ENCODE measurements at places on chromosomes 4 and X. TPM values are rescaled to one million over a fixed set of nuclear protein-coding genes. Genes with fewer than 3 reads are reported as not detected.

DNA sequence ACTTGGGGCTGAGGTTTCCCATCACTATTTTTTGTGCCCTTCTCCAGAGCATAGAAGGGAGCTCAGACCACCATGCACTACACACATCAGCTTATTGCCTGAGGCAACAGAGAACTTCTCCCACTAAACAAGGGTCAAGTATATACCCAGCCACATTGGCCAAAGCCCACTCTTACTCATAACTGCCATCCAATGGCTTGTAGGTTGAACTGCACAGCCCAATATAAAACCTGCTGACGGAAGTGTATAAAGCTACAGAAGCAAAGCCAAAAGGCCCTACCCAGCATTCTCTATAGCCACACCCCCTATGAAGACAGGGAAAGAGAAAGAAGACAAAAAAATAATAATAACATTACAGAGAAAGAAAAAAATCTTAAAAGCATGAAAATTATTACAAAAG lies 139.7 kb downstream of the LRBA start:
- peaks cover 13% of the 10 kb centered on the region for H3K36me3 ChIP-seq
- H3K27ac ChIP-seq, result no peak overlapping the region
- peaks cover 3% of the 10 kb centered on the region for H3K4me1 ChIP-seq

The MAP7D2 gene
- 0.28 TPM for total RNA-seq

- H3K4me3 ChIP-seq, result no peak overlapping the region
- H3K27ac ChIP-seq, result no peak overlapping the region
- no peaks in the 10 kb centered on the region for H3K27me3 ChIP-seq
- no peaks in the 10 kb centered on the region for H3K36me3 ChIP-seq
- peaks cover 5% of the 10 kb centered on the region for H3K4me1 ChIP-seq
These were observed 95.9 kb upstream of the PTPN13 start for GRCh38 chr4:86497980-86498862.

- no peaks in the 10 kb centered on the region for H3K36me3 ChIP-seq
- H3K27ac ChIP-seq, result no peak overlapping the region
- H3K4me1 ChIP-seq, result no peaks in the 10 kb centered on the region
- no peaks in the 10 kb centered on the region for H3K27me3 ChIP-seq
- H3K4me3 ChIP-seq, result no peak overlapping the region
These were observed 22.5 kb downstream of the SLC9B2 start for GRCh38 chr4:103054030-103054429.

DNA sequence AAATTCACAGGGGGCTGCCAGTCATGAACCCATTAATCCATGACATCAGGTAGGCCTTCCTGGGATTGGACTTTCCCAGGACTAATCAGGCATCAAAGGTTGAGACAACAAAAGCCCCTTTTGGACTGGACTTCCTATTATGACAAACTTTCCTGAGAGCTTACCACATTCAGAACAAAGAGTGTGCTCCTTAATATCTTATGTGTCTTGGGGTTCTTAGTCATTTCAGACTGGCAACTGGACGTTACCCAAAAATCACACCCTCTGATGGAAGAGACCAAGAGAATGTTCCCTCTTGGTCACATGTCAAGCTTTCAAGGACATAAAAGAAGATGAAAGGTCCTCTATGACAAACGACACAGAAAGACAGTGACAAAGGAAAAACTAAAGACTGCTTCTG lies 31.6 kb upstream of the PPP1R2C start:
- no peak for DNase-seq
- no peaks in the 10 kb centered on the region for H3K4me1 ChIP-seq
- peaks cover 3% of the 10 kb centered on the region for H3K36me3 ChIP-seq
- H3K27me3 ChIP-seq, result no peaks in the 10 kb centered on the region
- no peak overlapping the region for H3K27ac ChIP-seq

DNA sequence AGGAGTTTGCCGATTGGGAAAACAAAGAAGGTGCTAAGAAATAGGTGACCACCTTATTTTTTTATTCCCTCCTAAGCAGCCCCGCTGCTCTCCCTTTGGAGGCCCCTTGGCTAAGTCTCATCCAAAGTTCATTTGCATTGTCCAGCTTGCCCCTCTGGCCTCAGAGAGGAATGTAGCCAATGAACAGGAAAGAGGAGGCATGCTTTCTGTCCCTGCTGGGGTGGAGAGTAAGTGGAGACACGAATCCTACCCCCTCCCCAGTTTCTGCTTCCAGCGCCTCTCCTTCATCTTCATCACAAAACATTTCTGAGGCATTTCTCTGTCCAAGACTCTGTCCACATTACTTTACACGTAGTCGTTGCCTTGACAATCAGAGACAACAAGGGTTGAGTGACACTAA lies 38.7 kb downstream of the NLGN3 start:
- no peak for DNase-seq
- H3K27me3 ChIP-seq, result no peaks in the 10 kb centered on the region
- H3K27ac ChIP-seq, result no peak overlapping the region
- H3K4me1 ChIP-seq, result peaks cover 14% of the 10 kb centered on the region
- H3K36me3 ChIP-seq, result no peaks in the 10 kb centered on the region

DNA sequence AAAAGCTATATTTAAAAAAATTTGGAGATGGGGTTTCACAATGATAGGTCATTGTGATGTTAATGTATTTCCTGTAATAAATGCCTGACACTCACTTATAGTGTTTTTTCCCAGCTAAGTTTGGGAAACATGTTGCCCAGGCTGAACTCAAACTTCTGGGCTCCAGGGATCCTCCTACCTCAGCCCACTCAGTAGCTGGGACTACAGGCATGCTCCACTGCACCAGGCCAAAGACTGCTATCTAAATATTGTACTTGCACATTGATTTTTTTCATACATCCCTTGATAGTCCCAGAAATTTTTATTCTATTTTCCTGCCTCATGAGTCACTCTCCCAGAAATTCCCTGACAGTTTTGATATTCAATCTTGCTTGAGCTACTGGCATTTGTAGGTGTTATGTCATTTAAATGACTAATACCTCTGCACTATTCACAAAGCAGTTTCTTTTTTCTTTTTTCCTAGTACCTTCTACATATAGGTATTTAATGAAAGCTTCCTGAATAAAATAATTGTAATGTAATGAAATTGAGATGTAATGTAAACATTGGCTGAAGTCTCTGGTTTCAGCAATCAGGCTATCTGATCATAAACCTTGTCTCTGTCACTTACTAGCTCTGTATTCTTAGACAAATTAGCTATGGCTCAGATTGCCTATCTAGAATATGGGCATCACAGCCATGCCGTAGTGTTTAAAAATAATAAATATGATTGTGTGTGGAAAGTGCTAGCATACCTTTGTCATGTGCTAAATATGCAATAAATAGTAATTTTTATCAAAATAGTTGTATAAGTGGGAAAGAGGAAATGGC lies 1973.0 kb upstream of the AGA start:
- peaks cover 20% of the 10 kb centered on the region for H3K4me1 ChIP-seq
- H3K27ac ChIP-seq, result no peak overlapping the region
- DNase-seq, result no peak
- no peak overlapping the region for H3K4me3 ChIP-seq
- no peaks in the 10 kb centered on the region for H3K36me3 ChIP-seq
- peaks cover 2% of the 10 kb centered on the region for H3K27me3 ChIP-seq

- peak overlapping the region; percentile 44 for H3K4me3 ChIP-seq
- H3K27me3 ChIP-seq, result no peaks in the 10 kb centered on the region
- peak overlapping the region; percentile 93 for H3K27ac ChIP-seq
- peaks cover 42% of the 10 kb centered on the region for H3K4me1 ChIP-seq
These were observed 135.3 kb upstream of the MID1 start for GRCh38 chrX:10755439-10756334.

DNA sequence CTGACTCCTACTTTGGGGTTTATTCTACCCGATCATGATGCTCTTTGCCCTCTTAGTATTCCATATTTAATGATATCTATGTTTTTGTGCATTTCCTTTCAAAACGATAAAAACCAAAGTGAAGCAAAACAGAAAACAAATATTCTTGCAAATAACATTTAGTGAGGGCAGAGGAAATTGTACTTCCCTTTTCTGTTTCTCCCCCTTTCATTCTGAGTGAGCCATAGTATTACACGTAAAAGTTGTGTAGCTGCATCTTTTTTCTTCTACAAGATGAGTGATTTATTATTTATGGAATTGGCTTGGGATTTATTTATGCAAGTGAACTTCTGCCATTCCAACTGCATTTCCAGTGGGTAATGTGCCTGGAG lies 109.9 kb downstream of the AFF2 start:
- DNase-seq, result no peak
- H3K27ac ChIP-seq, result no peak overlapping the region
- H3K27me3 ChIP-seq, result no peaks in the 10 kb centered on the region
- peaks cover 6% of the 10 kb centered on the region for H3K4me1 ChIP-seq
- no peak overlapping the region for H3K4me3 ChIP-seq

The SPANXD gene
- not detected for total RNA-seq

GRCh38 chr4:121794505-121795188 lies 6.5 kb upstream of the EXOSC9 start:
- H3K4me1 ChIP-seq, result peaks cover 23% of the 10 kb centered on the region
- H3K27ac ChIP-seq, result no peak overlapping the region
- H3K27me3 ChIP-seq, result no peaks in the 10 kb centered on the region
- H3K36me3 ChIP-seq, result no peaks in the 10 kb centered on the region

The RS1 gene
- total RNA-seq, result not detected

The XAGE2 gene
- total RNA-seq, result not detected

The USP26 gene
- total RNA-seq, result not detected

DNA sequence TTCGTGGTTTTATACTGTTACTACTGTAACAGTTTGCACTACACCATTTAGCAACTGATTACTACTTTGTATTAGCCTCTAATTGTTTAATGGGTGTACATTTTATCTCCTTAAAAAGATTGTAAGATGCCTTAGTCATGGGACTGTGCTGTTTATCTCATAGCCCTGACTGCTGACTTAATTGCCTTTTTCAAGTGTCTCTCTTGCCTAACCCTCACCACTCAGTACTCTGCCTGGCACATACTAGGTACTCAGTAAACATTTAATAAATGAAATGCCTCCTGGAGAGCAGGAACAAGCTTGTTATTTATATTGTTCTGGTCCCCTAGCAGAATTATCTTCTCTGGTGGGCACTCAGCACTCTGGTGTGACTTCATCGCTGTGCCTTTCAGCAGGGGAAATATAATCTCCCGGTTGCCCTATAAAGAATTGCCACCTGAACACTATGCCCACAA lies 1.7 kb upstream of the STIM2 start:
- no peaks in the 10 kb centered on the region for H3K27me3 ChIP-seq
- DNase-seq, result no peak
- no peak overlapping the region for H3K27ac ChIP-seq
- peaks cover 40% of the 10 kb centered on the region for H3K4me1 ChIP-seq
- H3K36me3 ChIP-seq, result no peaks in the 10 kb centered on the region
- peak overlapping the region; percentile 67 for H3K4me3 ChIP-seq

DNA sequence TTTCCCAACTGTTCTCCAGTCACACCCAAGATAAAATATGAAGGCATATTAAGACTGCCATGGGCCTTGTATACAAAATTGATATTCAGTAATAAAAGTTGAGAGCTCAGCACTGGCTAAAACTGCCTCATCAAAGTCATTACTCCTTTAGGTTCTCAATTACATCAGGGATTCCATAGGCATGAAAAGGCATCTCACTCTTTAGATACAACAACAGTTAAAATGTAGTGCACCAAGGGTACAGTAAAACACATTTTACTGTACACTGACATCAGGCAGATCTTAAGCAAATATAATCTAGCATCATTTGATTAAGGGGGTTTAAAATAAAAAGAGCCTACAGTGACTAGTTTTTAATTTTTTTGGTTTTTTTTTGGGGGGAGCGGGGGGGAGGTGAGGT lies 107.7 kb downstream of the PPP3CA start:
- H3K4me3 ChIP-seq, result no peak overlapping the region
- H3K27me3 ChIP-seq, result no peaks in the 10 kb centered on the region
- H3K36me3 ChIP-seq, result no peaks in the 10 kb centered on the region

DNA sequence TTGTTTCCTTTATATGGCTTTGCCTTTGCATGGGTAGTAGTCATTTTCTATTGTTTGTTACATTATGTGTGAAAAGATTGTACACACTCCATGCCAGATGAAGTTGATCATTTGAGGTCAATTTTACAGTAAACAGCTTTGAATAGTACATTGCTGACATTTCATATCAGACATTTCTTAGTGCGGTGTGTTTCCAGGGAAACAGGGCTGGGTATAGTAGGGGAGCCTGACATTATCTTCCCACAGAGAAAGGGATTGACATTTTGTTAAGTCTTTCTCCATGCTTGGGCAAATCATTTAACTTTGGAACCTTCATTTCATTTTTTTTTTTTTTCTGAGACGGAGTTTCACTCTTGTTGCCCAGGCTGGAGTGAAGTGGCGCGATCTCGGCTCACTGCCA lies 5.0 kb downstream of the FUNDC2 start:
- peaks cover 11% of the 10 kb centered on the region for H3K4me1 ChIP-seq
- peaks cover 8% of the 10 kb centered on the region for H3K36me3 ChIP-seq
- no peak for DNase-seq
- no peaks in the 10 kb centered on the region for H3K27me3 ChIP-seq

DNA sequence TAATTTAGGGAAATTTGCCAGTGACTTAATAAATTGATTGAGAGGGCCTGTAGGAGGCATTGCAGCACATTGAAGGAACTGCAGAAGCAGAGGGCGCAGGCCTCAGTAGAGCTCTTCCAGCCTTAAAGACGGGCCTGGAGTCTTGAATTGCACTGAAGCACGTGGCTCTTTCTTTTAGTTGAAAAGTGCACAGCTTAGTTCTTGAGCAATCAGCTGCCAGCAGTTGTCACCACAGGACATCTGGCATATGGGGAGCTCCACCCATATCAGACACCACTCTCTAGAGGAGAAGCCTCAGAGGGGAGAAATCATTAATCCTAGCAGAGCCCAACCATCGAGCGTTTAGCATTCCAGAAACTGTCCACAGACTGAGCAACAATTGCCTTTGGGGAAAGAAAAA lies 16.0 kb upstream of the FGF16 start:
- H3K4me1 ChIP-seq, result peaks cover 12% of the 10 kb centered on the region
- no peak for DNase-seq
- H3K4me3 ChIP-seq, result no peak overlapping the region
- no peak overlapping the region for H3K27ac ChIP-seq

The STATH gene
- total RNA-seq, result not detected

- DNase-seq, result no peak
- no peaks in the 10 kb centered on the region for H3K36me3 ChIP-seq
- peak overlapping the region; percentile 80 for H3K27ac ChIP-seq
- H3K4me3 ChIP-seq, result no peak overlapping the region
These were observed 106.4 kb downstream of the DHX15 start for GRCh38 chr4:24477919-24478318.

DNA sequence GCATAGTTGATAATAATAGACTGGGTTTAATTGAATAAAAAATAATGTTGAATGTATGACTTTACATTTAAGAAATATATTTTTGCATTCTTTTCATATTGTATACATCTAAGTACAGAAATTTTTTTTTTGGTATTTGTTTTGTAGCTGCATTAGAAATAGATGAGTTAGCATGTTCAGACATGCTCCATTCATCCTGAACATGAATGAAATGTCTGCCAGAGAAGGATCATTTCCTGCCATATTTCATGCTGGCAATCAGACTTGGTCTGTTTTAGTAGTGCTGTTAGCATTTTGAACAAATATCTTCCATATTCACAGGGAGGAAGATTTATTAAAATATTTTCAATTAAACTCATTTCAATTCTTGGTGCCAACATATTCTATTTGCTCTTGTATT lies 98.9 kb downstream of the FRMPD4 start:
- no peaks in the 10 kb centered on the region for H3K27me3 ChIP-seq
- H3K4me3 ChIP-seq, result no peak overlapping the region
- no peak overlapping the region for H3K27ac ChIP-seq
- no peaks in the 10 kb centered on the region for H3K36me3 ChIP-seq
- H3K4me1 ChIP-seq, result no peaks in the 10 kb centered on the region
